ENCODE measurements at places on chromosomes 11 and 22.

DNA sequence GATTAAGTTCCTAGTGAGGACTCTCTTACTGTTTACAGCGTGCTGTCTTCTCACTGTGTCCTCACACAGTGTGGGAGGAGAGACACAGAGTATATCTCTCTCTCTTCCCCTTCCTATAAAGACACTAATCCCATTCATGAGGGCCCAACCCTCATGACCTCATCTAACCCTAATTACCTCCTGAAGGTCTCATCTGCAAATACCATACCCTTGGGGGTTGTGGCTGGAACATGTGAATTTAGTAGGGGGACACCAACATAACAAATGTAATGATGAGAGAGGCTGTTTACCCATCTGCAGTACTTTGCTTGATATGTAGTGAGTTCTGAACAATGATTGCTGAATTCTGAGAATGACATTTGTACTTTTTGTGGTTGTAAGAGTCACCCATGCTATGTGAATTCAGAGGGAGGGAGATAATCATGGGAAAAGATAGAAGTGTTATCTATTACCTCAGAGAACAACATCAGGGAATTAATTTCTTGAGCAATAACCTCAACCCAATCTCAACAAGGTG lies 4.9 kb upstream of the OR52W1 start:
- DNase-seq: no peak

DNA sequence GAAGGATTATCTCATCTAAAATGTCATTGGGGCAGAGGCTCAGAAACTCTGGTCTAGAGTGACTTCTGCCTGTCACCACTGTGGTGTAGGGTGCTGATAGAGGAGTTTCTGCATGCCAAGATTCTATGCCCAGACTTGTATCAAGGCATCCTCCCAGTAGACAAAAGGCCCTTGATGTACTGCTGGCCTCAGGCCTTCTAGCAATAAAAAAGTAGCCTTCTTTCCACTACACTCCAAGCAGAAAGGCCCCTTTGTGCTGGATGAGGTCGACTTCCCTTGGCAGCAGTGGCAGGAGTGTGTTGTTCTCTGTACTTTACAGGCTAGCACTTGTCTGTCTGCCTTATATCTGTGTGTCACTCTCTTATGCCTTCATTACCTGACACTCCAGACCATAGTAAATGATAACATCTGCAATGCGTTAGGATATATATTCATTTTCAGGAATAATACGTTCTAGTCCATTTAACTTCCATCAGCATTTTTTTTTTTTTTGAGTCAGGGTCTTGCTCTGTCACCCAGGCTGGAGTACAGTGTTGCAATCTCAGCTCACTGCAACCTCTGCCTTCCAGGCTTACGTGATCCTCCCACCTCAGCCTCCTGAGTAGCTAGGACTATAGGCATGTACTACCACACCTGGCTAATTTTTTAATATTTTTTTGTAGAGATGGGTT lies 49.5 kb upstream of the RRM1 start:
- DNase-seq: no peak

DNA sequence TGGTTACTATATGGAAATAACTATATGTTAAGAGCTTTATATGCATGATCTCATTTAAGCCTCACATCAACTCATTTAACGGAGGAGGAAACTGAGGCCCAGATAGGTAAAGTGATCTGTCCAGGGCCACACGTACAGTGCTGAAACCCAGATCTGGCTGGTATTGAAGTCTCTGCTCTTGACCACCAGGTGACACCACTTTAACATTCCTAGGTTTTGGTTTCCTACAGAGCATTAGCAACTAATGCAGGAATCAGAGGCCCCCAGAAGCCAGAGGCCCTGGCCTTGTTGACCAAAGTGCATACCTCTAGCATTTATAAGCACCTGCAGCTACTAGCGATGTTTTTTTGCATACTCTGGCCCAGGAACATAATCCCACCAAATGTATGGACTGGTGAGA lies 12.9 kb upstream of the LIMK2 start:
- no peak for DNase-seq

DNA sequence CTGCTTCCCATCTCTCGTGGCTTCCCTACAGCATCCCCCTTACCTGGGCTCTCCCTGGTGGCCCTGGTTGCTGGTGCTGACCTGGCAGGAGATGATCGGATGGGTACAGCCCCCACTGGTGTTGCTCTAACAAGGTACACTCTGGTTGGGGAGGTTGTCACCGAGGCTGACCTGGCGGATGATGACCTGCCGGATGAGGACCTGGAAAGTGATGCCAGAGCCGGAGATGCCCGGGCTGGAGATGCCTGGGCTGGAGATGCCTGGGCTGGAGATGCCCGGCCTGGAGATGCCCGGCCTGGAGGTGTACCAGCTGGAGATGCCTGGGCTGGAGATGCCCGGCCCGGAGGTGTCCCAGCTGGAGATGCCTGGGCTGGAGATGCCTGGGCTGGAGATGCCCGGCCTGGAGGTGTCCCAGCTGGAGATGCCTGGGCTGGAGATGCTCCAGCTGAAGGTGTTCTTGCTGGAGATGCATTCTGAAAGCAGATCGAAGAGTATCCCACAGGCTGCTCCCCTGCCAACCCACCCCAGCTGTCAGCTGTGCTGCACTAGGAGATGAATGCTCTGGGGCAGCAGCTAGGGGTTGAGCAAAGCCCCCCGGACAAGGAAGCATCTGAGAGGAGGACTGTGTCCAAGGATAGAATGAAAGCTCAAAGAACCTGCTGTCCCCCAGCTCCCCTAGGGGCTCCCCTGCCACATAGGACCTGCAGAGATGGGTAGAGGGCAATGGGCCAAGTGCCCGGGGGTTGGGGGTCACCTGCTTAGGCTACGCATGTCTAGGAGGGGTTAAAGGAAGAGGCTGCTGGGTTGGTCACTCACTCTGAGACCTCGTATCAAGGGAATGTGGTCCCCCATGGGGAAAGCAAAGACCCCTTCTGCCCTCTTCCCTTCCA lies 10.6 kb downstream of the TMPRSS13 start:
- DNase-seq: no peak

DNA sequence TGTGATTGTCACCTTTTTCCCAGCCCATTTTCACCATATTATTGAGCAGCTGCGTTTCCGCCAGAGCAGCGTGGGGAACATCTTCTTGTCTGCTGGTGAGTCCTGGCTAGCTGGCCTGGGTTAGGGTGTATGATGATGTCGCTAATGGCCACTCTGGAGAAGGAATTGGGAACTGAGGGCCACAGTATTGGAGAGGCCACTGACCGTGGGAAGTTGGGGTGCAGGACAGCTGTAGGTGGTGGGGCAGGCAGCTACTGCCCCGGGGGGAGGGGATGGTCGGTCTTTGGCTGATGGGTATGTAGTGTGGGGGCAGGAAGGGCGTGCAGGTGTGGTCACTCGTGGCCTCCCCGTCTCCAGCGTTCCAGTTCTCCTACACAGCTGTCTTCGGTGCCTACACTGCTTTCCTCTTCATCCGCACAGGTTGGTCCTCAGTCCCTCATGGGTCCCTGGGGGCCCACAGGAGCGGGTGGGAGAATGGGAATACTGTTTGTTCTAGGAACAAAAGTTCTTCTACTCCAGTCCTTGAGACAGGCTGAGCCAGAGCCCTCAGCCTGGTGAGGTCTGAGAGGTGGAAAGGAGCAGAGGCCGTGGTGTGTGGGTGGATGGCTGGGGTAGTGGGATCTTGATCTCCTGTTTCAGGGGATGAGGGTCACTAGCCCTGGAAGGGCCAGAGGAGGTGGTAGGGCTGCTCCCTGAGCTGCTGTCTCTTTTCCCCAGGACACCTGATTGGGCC lies 2.1 kb downstream of the RCE1 start:
- DNase-seq: no peak

- DNase-seq: no peak
Measured at GRCh38 chr11:92826603-92827002, 142.8 kb upstream of the MTNR1B start.

DNA sequence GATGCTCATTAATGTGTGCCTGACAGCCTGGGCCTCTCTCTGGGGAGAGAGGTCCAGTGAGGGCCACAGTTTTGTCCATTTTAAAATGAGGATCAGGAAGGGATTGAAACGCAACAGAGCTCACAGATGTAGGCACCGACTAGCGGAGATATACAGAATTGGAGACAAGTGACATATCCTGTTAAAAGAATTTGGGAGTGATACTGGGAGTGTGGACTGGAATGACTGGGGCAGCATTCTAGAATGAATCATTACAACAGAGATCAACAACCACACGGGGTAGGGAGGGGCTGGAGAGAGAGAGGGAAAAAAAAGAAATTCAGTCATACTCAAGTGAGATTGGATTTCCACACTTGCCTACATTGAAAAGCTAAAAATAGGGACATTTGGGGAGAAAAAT lies 2.5 kb upstream of the NCAM1 start:
- no peak for DNase-seq

GRCh38 chr22:26527574-26528465 lies 15.5 kb upstream of the TFIP11 start:
- DNase-seq: no peak

DNA sequence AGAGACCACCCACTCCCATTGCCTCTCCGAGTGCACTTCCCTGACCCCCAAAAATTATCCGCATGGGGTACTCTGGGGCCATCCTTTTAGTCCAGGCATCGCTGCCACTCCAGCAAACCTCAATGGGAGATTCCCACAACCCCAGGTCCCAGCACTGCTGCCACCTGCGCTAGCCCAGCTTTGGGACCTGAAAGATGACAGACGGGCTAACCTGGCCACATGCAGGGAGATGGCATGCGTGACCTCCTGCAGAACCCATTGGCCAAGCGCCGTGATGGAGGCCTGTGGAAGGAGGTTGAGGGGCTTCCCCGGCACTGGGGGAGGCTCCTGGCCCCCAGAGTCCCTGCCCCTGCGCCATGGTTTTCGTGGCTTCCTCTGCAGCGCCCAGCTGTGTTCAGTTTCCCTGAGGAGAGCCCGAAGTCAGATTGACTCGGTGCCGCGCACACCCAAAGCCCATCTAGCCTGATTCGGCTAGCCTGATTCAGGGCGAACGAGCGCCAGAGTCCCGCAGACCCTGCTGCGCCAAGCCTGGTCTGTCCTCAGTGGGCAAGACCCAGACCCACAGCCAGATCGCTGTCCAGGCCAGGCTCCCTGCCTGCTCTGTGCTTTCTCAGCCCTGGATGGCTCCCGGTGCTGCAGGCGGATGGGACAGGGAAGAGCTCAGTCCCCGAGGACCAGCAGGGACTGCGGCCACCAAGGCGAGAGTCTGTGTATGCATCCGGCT lies 751 bp upstream of the WNT7B start:
- no peak for DNase-seq

GRCh38 chr11:69140635-69141034 lies 15.1 kb upstream of the SMIM38 start:
- no peak for DNase-seq

DNA sequence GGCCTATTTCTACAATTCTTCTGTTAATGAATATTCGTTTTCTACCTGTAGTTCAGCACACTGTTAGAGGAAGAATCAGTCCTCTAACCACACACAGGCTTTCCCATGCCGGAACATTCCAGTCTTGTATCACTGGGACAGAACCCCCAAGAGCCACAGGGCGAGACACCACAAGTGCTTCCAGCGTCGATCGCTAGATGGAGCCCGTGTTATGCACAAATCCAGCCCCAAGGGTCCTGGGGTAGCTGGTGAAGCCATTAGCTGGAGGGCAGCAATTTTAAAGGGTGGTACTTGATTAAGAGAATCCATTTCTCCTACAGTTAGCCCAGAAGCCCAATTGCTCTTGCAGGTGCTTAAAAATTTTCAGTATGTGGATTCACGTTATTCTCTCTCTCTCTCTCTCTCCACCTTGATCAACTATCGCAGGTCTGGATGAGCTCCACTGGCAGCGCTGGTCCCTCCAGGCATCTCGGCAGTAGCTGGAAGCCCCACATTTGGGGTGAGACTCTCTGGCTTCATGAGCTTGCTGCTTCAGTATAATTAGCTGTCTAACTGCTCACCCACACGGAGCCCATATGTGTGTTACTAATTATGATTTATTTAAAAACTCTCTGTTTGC lies 148.2 kb upstream of the SNX19 start:
- peak; percentile 32 for DNase-seq

DNA sequence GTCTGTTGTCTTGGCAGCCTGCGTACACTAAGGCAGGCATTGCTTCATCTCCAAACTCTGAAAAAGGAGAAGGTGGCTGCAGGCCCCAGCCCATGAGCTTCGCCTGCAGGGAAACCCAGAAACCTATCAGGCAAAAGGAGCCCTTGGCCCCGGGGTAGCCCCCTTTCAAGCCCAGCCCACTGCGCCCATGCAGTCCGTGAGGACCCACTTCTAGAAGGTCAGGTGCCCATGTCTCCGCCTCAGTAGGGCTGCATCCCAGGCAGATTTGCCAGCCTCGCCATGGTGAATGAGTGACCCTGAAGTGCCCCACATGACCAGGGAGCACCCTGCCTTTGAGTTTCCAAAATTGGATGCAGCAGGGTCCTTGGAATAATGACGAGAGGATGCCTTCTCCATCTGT lies 1158.4 kb downstream of the BRD1 start:
- no peak for DNase-seq

DNA sequence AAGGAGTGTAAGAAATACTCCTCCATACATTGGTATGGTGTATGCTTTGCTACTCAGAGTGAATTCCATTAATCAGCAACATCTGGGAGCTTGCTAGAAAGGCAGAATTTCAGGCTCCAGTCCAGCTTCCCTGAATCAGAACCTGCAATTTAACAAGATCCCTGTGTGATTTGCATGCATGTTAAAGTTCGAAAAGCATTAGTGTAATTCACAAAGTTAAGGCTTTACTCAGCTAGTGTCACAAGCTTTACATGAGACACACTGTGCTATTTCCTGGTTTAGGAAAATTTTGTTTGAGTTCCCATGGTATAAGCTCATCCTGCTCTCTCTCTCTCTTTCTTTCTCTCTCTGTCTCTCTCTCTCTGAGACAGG lies 37.0 kb upstream of the HEPHL1 start:
- no peak for DNase-seq

DNA sequence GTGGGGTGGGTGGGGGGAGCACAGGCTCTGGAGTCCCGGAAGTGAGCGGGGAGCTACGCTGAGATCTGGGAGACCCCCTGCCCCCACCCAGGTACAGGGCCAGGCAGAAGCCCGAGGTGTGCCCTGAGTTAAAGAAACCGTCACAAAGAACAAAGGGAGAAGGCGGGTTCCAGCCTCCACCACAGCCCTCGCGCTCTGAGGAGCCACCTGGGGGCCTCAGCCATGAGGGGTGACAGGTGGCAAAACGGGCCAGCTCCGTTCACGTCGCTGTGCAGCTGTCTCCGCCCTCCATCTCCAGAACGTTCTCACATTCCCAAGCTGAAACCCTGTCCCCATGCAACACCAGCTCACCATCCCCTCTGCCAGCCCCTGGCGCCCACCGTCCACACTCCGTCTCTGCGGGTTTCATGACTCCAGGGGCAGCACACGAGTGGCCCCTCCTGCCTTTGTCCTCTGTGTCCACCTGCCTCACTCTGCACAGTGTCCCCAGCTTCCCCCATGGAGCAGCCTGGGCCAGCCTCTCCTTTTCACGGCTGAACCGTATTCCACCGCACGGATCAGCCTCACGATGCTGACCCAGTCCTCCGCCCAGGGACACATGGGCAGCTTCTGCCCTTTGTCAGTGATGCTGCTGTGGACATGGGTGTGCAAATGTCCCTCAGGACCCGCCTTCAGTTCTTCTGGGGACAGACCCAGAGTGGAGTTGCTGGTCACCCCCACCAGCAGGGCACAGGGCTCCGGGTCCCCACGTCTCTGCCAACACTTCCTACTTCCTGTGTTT lies 1.7 kb upstream of the MUC5B start:
- DNase-seq: no peak
